ENCODE measurements at places on chromosomes 1 and 21.

- DNase-seq, result no peak
These were observed 90.0 kb downstream of the EDEM3 start for GRCh38 chr1:184664661-184665060.

- no peak for DNase-seq
These were observed 655.4 kb downstream of the RWDD3 start for GRCh38 chr1:95889400-95889799.

- no peak for DNase-seq
These were observed 114.2 kb downstream of the SIPA1L2 start for GRCh38 chr1:232515706-232516105.

- no peak for DNase-seq
These were observed 925 bp downstream of the TNNI1 start for GRCh38 chr1:201420608-201421002.

DNA sequence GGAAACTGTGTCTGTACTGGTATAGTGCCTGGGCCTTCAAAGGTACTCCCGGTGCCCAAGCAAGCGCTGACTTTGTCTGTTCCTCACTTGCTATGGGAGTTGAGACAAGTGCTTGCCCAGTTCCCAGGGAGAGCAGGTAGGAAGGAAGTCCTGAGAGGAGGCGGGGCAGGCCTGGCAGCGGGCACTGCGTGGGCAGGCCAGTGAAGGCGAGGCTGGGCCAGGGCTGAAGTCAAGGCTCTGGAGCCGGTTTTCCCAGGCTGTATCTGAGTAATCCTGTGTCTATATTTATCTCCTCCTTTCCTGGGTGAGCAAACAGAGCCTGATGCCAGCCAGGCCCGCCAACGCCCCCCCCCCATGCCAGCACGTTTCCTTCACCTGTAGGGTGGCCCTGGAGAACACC lies 15.9 kb upstream of the EDN2 start:
- no peak for DNase-seq

GRCh38 chr1:30597711-30598110 lies 125.7 kb downstream of the MATN1 start:
- no peak for DNase-seq

- no peak for DNase-seq
These were observed 35.5 kb downstream of the CRP start for GRCh38 chr1:159678939-159679338.

DNA sequence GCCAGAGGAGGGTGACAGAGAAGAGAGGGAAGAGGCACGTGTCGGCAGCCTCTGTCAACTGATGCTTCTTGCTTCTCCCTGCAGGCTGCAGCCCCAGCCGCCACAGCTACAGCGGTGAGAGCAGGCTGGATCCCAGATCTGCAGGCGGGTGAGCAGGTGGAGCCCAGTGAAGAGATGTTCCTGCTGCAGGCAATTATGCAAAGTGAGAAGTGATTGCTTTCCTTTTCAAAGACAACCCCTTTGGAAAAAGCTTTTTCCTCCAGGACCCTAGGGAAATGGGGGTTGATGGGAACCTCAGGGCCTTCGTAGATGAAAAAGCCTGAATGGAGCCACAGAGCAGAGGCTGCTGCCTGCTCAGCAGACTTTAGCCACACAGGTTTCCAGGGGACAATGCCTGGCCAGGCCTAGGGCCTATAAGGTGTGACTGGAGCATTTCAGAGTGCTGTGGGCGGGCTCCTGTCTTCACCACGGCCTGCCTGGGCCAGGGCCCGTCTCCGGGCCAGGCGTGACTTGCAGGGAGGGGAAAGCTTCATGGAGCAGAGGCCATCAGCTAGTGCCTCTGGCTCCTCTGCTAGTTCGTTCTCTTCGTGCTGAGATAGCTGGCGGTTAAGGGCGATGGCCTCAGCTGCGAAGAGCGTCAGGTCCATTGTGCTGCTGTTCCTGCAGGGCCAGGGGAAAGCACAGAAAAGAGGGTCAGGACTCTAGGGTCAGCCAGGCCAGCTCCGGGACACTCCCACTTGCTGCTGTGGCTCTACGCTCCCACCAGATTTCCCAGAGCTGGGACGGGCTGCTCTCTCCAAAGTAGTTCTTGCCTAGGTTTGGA lies 6.9 kb upstream of the KNCN start:
- no peak for DNase-seq

Data from GM19239 (cell line).